ENCODE measurements at places on chromosomes 2 and 18. TPM values are rescaled to one million over a fixed set of nuclear protein-coding genes. Genes with fewer than 3 reads are reported as not detected.

TSPYL6 gene
- total RNA-seq: not detected

DQX1 gene
- 0.69 TPM for total RNA-seq

DNA sequence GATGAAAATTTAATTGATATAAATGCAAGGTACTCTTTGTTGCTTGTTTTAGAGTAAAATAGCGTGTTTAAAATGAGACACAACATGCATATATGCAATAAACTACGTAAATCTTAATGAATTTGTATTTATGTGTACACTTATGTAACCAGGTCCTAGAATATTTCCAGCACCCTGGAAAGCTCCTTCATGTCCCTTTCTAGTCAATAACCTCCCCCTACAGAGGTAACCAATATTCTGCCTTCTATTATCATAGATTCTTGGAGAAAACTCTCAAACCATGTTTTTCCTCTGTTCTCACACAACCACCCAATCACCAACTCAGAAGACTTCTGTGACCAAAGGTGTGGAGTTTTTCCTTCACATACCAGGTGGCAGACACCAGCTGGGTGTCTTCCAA lies 79.6 kb upstream of the THUMPD2 start:
- no peaks in the 10 kb centered on the region for H3K27me3 ChIP-seq
- no peak overlapping the region for H3K4me3 ChIP-seq
- H3K36me3 ChIP-seq: no peaks in the 10 kb centered on the region
- no peaks in the 10 kb centered on the region for H3K4me1 ChIP-seq
- no peak for DNase-seq

DNA sequence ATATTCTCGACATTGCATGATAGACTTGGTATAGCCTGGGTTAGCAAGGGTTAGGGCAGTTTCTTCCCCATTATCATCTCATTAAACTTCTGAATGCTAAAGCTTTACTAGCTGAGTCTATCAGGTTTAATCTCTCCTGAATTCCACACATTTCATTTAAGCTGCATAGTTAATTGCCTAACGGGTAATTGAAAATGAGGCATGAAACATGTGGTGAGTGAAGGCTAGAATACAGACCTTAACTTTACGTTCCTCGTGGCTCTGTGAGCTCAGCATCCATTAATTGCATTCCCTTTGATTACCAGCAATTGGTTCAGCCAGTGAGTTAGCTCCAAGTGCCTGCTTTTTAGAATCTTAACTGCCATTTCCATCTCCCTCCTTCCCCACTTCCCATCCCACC lies 126.5 kb upstream of the MEX3C start:
- no peak overlapping the region for H3K27ac ChIP-seq
- no peaks in the 10 kb centered on the region for H3K27me3 ChIP-seq
- H3K4me3 ChIP-seq: no peak overlapping the region
- no peak for DNase-seq
- no peaks in the 10 kb centered on the region for H3K4me1 ChIP-seq

DNA sequence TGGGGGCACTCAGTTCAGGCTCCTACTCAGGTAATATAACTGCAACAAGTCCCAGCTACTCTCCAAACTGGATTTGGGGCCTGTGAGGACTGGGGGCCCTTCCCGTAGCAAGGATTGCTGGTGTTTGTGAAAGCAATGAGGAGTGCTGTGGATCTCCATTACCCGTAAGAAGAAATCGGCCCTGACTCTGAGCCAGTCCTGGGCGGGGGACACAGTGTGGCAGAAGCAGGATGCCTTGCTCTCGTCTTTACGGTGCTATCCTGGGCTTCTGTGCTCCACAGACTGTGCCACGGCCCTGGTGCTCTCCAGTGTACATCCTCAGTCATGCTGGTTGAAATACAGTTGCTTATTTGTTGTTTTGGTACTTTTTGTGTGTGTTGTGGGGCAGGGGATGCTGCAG lies 172.9 kb downstream of the NDUFA10 start:
- no peak for DNase-seq
- H3K36me3 ChIP-seq: no peaks in the 10 kb centered on the region
- H3K4me3 ChIP-seq: no peak overlapping the region
- no peaks in the 10 kb centered on the region for H3K27me3 ChIP-seq
- no peaks in the 10 kb centered on the region for H3K4me1 ChIP-seq
- no peak overlapping the region for H3K27ac ChIP-seq

- DNase-seq: no peak
- no peaks in the 10 kb centered on the region for H3K27me3 ChIP-seq
- no peak overlapping the region for H3K4me3 ChIP-seq
- H3K36me3 ChIP-seq: no peaks in the 10 kb centered on the region
Measured at GRCh38 chr2:67036444-67036843, 360.7 kb upstream of the ETAA1 start.

CRYBA2 gene
- not detected for total RNA-seq

- H3K27me3 ChIP-seq: no peaks in the 10 kb centered on the region
- peaks cover 20% of the 10 kb centered on the region for H3K4me1 ChIP-seq
- no peak for DNase-seq
- no peak overlapping the region for H3K4me3 ChIP-seq
- peak overlapping the region; percentile 58 for H3K27ac ChIP-seq
- H3K36me3 ChIP-seq: peaks cover 12% of the 10 kb centered on the region
Measured at GRCh38 chr2:24824966-24825882, 32.0 kb downstream of the CENPO start.

PMAIP1 gene
- 13.5 TPM for total RNA-seq

GRCh38 chr2:223230352-223230751 lies 178.4 kb downstream of the KCNE4 start:
- no peak overlapping the region for H3K27ac ChIP-seq
- H3K4me1 ChIP-seq: no peaks in the 10 kb centered on the region
- H3K4me3 ChIP-seq: no peak overlapping the region
- no peaks in the 10 kb centered on the region for H3K27me3 ChIP-seq

DNA sequence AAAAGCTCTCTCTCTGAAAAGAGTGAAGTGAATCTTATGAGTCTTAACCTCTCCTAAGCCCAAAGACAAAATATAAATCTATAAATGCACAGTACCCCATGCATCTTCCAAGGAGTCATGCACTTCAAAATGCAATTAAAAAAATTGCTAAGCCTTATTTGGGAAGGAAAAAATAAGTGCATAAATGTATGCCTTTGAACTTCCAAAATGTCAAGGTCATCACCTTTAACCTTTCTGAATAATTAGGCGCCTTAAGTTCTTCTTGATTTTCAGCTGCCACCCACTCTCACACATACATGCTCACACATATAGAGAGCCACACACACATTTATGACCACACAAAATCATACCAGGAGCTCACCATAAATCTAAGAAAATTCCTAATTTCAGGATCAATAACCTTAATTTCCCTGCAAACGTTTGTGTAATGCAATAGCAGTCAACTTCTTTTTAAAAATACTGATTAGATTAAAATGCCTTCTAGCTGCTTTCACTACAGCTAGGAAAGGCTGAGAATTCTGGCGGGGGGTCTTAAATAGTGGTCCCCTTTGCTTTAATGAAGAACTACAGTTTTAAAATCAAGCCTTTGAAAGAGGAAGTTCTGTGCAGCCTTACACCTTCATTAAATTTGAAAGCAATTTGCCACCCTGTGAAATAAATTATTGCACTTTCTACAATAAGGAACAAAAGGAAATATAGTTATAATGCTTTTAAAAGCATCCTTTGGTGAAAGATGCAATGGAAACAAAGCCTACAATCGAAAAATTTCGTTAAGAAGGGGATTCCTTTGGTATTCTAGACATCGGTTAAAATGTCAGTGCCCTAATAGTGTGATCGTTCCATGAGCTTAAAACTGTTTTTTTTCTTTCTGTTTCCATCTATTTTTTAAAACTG lies 3.6 kb downstream of the HOXD11 start:
- H3K27ac ChIP-seq: no peak overlapping the region
- no peaks in the 10 kb centered on the region for H3K36me3 ChIP-seq
- H3K4me3 ChIP-seq: no peak overlapping the region
- no peaks in the 10 kb centered on the region for H3K4me1 ChIP-seq

DNA sequence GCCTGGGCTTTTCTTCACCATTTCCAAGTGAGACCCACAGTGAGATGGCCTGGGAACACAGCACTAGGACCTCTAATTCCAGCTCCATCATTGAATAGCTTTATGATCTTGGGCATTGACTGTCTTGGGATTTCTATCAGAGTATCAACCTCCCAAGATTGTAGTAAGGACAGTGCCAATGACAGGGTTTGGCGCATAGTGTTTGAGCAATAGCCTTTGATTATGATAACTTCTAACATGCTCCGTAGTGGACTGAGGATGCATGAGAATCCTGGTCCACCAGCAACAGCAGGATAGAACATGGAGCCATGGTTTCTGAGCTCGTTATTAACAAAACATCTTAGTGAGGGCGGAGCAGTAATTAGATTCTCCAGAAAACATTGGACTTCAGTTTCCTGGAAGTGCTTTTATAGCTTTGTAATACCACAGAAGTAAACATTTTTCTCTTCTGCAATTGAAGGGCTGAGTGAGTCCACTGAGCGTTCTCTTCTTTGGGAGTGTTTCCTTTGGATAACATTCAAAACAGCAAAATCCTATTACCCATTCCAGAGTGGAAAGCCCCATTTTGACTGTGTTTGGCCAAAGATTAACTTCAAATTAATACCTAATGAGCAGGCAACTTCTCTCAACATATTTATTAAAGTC lies 63.7 kb downstream of the IL1R2 start:
- peaks cover 8% of the 10 kb centered on the region for H3K4me1 ChIP-seq
- H3K27me3 ChIP-seq: no peaks in the 10 kb centered on the region
- H3K36me3 ChIP-seq: no peaks in the 10 kb centered on the region

DPYSL5 gene
- total RNA-seq: not detected

AGFG1 gene
- 87.9 TPM for total RNA-seq

GRCh38 chr2:120399889-120400240 lies 53.9 kb downstream of the INHBB start:
- H3K27me3 ChIP-seq: no peaks in the 10 kb centered on the region
- H3K4me1 ChIP-seq: no peaks in the 10 kb centered on the region
- H3K4me3 ChIP-seq: no peak overlapping the region
- no peaks in the 10 kb centered on the region for H3K36me3 ChIP-seq
- no peak overlapping the region for H3K27ac ChIP-seq

FN1 gene
- total RNA-seq: 3,760 TPM

GRCh38 chr18:10726198-10727068 lies 200.6 kb downstream of the NAPG start:
- no peaks in the 10 kb centered on the region for H3K4me1 ChIP-seq
- DNase-seq: no peak
- no peak overlapping the region for H3K4me3 ChIP-seq
- no peak overlapping the region for H3K27ac ChIP-seq

- H3K27ac ChIP-seq: no peak overlapping the region
- peaks cover 9% of the 10 kb centered on the region for H3K4me1 ChIP-seq
- no peaks in the 10 kb centered on the region for H3K27me3 ChIP-seq
- no peak overlapping the region for H3K4me3 ChIP-seq
- no peaks in the 10 kb centered on the region for H3K36me3 ChIP-seq
- DNase-seq: peak; percentile 49
Measured at GRCh38 chr2:85277416-85278158, 50.2 kb downstream of the TGOLN2 start.
